ENCODE measurements at places on chromosomes 6 and 20.

- DNase-seq, result no peak
These were observed 201.9 kb downstream of the PLCB4 start for GRCh38 chr20:9270831-9271230.

DNA sequence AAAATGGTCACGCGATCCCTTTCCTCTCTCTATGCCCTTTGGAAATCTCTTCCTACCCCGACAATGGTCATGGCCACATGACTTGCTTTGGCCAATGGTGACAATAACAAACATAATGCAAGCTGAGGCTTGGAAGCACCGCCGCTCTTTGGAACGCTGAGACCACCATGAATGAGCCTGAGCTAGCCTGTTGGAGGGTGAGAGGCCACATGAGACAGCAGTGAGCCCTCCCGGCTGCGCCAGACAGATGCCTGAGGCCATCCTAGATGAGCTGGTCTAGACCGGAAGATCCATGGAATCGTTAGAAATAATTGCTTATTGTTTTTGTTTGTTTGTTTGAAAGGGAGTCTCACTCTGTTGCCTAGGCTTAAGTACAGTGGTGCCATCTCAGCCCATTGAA is 64.2 kb downstream of the STK35 start:
- no peak for DNase-seq

DNA sequence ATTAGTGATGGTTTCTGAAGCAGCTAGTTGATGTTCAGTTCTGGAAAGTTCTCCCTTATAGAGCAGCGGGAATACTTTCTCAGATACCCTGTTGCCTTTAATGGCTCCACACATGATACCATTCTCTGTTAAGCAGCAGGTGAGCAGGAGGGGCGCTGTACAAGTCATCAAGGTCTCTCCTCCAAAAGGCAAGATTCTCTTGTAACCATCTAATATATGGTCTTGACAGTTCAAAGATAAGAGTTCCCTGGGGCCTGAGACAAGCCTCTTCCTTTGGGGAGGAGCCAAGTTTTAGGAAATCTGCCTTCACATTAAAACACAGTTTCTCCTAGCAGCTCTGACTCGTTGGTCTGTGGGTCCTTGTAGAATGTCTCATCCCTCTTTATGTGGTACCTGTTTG is 258.2 kb downstream of the QKI start:
- no peak for DNase-seq

DNA sequence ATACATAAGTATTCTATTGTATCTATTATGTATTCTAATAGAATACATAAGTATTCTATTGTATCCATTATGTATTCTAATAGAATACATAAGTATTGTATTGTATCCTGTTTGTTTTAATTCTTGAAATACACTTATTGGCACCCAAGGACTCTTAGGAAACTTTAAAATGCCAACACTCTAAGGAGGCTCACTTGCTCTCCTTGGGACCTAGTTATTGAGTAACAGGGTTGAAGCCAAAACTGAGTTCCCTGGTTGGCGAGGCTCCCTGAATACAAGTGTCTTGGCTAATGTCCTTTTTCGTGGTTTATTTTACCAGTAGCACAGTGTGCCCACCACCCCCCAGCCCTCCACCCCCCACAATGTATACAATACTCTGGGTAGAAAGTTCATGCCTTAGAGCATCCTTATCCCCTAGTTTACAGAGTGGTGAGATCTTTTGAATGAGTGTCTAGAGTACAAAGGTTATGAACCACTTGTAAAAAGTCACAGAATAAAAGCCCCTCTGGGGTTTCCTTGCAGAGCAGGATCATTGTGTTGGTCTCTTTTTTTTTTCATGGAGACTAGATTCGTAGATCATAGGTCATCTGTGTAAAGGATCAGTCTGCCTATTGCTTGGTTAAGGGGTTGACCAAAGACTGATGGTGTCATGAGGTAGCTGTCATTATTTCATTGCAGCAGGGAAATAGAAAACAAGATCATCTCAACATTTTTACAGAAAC is 32.5 kb upstream of the PRDM1 start:
- no peak for DNase-seq

- no peak for DNase-seq
These were observed 129.8 kb downstream of the ALDH8A1 start for GRCh38 chr6:134819863-134820800.

DNA sequence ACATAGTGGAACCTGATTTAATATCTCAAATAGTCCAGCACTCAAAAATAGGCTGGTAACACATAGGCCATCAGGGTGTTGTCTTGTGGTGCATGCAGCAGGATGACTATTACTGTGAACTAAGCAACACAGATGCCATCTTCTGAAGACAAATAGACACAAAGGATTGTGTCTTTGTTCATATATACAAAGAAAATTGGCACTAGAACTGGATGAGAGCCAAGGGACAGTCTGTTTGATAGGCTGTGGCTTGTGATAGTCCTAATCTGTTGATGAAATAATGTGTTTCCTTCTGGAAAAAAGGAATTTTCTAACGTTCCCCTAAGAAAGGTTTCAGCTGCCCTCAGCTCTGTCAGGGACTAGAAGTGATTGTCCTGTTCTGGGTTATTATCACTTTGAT is 129.8 kb downstream of the TPBG start:
- no peak for DNase-seq

DNA sequence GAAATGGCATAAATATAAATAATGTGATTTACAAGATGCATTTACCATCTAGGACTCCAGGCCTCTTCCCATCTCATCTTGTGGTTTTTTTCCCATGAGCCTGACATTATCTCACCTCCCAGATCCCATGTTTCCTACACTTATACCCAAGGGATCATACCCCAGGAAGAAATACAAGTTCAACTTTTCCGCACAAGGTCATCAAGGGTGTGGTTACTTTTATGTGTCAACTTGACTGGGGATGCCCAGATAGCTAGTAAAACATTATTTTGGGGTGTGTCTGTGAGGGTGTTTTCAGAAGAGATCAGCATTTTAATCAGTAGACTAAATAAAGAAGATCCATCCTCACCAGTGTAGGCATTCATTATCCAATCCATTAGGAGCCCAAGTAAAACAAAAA is 176.3 kb upstream of the TNFAIP3 start:
- no peak for DNase-seq

DNA sequence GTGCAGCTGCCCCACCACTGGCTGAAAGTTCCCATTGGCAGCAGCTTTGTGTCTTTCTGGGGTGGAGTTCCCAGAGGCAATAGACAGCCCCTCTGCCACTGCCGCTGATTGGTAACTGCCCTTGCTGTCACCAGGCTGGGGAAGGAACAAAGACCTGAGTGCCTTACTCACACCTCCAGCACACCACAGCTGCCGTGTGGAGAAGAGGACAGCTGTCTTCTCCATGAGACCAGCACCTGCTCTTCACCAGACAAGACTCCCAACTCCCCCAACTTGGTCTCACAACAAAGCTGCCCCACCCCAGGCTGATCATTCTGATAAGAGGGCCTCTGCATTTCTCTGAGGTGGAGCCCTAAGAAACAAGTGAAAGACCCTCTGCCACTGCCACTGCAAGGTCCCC is 39.7 kb upstream of the PTCHD4 start:
- no peak for DNase-seq

- DNase-seq, result no peak
These were observed 336.4 kb downstream of the CDH26 start for GRCh38 chr20:60294632-60295031.

- DNase-seq, result no peak
These were observed 126.4 kb upstream of the DUSP22 start for GRCh38 chr6:165906-166305.

Measured in hippocampal formation (tissue), 2 donors.